ENCODE measurements at places on chromosomes 12 and 14. TPM values are rescaled to one million over a fixed set of nuclear protein-coding genes. Genes with fewer than 3 reads are reported as not detected.

The SMCO2 gene
- total RNA-seq = 0.88 TPM

The TBC1D30 gene
- 0.72 TPM for total RNA-seq

The TAS2R13 gene
- 3.8 TPM for total RNA-seq

The MBIP gene
- total RNA-seq = 20.9 TPM
